Endothelial cell (in vitro differentiated cells): ENCODE measurements at places on chromosomes 1 and 21. TPM values are rescaled to one million over a fixed set of nuclear protein-coding genes. Genes with fewer than 3 reads are reported as not detected.

GRCh38 chr1:221708076-221708571 lies 33.8 kb downstream of the DUSP10 start:
- DNase-seq: no peak

Gene UBL4B
- not detected for total RNA-seq

GRCh38 chr1:3464649-3465025 lies 10.2 kb downstream of the ARHGEF16 start:
- no peak for DNase-seq

GRCh38 chr1:166920561-166921475 lies 44.8 kb upstream of the TADA1 start:
- DNase-seq: peak; percentile 52

Gene OLFML2B
- total RNA-seq: 0.85 TPM

DNA sequence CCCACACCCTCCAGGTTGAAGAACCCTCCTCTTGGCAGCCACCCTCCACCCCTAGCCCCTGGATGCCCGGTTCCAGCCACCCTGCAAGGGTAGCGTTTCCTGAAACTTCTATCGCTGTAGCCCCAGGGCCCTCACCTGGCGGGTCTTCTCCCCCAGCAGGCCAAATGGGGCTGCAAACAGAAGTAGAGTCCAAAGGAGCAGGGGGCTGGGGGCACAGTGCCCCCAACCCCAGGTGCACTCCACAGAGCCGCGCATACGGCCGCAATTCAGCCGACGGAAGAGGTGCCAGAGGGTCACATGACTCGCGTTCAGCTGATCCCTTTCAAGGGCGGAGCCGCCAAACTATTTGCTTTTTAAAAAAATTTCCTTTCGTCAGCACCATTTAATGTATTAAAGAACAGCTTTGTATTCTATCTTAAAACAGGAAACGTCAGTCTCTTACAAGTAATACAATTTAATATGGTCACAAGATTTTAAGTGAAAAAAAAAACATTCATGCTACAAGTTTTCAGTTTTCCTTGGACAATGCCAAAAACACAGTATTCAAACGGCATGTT lies at the start of gene GLMP:
TSS of gene GLMP (minus strand) at position 289 of the 557 bp plus-strand sequence. CDS start at position 255, 34 bp downstream.
- peak; percentile 40 for DNase-seq

Gene ARHGEF19
- total RNA-seq: 14.0 TPM

GRCh38 chr1:153535242-153536011 lies at the start of gene S100A6:
Gene S100A6, minus strand, starts transcription at chr1:153535991. Its CDS starts 652 bp downstream, at chr1:153535339.
- no peak for DNase-seq

Gene PADI4
- not detected for total RNA-seq

DNA sequence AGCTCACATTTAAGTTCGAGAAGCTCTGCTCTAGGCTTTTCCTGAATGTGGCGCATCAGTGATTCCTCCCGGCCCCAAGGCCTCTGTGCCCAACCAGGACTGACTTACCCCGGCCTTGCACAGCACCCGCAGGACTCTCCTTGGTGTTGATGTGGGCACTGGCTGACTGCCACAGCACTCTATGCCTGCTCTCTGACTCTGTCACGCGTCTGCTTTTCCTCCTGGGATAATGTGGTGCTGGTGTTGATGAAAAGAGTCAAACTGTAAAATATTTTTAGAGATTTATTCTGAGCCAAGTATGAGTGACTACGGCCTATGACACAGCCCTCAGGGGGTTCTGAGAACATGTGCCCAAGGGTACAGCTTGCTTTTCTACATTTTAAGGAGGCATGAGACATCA lies 15.5 kb upstream of the SLC2A5 start:
- DNase-seq: no peak

Gene TRIM63
- total RNA-seq: not detected

- DNase-seq: no peak
These were observed 17.5 kb upstream of the RAB4A start for GRCh38 chr1:229253151-229253974.

Gene HSPB7
- total RNA-seq: not detected

DNA sequence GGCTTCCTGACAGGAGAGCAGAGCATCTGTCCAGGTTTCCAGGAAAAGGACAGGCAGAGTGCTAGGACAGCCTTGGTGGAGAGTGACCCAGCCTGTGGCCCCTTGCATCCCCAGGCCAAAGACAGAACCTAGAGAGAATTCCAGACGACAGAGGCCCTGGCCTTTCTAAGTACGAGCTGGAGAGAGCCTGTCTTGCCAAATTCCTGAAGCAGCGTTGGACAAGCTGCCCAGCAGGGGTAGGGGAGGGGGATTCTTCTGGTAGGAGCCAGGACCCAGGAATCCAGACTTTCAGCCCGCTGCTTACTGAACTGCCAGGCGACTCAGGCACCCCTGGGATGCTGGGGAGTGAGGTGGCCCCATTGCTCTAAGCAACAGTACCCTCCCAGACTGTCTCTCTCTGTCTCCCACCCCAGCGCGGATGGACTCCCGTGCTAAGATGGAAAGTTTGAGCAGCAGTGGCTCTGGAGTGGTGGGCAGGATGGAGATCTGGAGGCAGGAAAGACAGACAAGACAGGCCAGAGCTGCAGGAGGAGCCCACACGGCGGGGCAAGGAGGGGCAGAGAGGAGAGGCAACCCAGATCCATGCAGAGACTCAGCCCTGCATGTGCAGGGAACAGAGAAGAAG lies 8.8 kb upstream of the PEAR1 start:
- DNase-seq: no peak

GRCh38 chr1:62904856-62905225 lies 120.9 kb downstream of the ATG4C start:
- DNase-seq: no peak

Gene CFAP141
- total RNA-seq: not detected

GRCh38 chr1:125065821-125066180 lies 3881.0 kb downstream of the SRGAP2C start:
- no peak for DNase-seq

GRCh38 chr1:235525314-235525713 lies 21.1 kb upstream of the B3GALNT2 start:
- no peak for DNase-seq

DNA sequence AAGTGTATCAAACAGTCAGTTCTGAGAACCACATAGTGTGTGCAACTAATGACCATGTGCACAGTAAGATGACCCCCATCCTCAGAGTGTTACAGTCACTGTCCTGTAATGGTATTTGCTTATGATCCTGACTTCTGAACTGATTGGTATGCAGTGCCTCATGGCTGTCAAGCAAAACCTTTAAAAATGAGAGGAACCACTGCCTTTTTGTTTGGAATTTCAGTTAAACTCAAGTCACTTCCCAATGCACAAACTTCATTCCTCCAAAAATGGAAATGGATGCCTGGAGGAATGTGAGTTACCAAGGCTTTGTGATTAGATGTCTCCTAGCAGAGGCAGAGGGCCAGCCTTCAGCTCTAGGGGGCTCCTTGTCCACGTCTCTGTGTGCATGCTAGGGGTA lies 10.5 kb downstream of the C1orf198 start:
- no peak for DNase-seq

DNA sequence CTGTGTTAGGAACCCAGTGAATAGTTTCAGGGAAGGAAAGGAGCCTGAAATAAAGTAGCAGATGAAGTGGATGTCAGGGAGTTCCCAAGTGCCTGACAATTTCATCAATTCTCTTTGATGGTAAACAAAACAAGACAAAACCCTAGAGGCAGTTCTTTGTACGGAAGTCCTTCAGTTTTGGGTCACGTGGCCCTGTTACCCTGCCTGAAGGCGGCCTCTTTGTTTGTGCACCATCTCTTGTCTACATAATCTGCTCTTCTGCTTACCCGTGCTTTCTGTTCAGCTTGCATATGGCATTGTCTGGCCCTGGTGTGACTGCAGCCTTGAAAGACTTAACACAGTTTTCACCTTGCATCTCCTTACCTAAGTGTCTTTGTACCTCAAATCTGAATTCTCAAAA lies 166.7 kb upstream of the DUSP10 start:
- DNase-seq: no peak

DNA sequence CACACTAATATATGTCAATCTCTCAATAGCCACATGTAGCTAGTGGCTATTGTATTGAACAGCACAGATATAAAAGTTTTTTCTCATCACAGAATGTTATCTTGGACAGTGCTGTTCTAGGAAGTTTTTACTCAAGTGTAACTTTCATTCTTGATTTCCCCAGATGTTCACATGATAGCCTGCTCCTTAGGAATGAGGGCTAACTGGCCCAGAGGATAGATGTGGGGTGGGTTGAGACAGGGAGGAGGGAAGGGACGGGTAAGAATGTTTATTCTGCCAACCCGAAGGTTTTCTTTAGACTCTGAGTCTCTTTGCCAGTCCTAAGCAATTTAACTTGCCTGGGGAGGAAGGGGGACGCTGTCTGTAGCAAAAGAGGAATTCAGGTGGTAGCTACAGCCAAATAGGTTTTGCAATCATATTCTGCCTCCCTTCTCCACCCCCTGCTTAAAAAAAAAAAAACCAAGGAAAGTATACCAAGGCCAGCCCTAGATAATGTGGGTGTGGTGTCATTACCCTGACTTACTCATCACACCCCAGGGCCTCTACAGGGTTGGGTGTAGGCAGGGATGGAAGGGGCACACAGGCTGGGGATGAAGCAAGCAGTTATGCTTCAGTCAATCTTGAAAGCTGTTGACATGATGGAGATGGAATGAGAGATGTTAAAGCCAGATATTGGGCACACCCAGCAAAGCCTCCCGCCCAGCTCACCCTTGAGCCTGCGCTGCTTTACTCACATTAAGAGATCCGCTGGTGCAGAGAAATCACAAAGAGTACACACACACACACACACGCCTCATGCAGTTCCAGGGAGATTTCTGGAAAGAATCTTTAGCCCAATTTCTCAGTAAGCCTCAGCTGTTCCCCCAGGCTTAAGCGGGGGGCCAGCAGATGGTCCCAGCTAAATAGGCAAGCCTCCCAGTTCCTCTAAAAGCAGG lies 59.9 kb downstream of the PLXNA2 start:
- DNase-seq: no peak

- no peak for DNase-seq
These were observed 146.9 kb downstream of the AJAP1 start for GRCh38 chr1:4801192-4801924.

Gene APCS
- total RNA-seq: not detected

DNA sequence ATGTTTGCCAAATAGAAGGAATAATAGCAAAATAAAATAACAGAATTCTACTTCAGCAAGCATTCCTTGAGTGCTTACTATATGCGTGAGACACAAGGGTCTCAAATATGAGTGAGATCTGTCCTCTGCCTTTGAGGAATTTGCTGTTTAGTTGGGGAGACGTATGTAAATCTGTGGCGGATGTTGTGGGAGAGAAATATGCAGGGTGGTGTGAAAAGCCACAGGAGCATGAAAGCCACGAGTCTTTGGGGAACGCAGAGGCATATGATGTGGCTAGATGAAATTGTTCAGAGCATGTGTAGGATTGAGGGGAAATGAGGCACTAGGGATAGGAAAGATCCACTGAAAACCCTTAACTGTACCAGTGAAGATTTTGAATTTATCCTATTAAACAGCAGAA lies 244.4 kb downstream of the PBX1 start:
- DNase-seq: no peak

- DNase-seq: no peak
These were observed 121.1 kb upstream of the ADAR start for GRCh38 chr1:154729031-154729442.

- DNase-seq: no peak
These were observed 143.5 kb downstream of the GRIK3 start for GRCh38 chr1:36890776-36891175.

DNA sequence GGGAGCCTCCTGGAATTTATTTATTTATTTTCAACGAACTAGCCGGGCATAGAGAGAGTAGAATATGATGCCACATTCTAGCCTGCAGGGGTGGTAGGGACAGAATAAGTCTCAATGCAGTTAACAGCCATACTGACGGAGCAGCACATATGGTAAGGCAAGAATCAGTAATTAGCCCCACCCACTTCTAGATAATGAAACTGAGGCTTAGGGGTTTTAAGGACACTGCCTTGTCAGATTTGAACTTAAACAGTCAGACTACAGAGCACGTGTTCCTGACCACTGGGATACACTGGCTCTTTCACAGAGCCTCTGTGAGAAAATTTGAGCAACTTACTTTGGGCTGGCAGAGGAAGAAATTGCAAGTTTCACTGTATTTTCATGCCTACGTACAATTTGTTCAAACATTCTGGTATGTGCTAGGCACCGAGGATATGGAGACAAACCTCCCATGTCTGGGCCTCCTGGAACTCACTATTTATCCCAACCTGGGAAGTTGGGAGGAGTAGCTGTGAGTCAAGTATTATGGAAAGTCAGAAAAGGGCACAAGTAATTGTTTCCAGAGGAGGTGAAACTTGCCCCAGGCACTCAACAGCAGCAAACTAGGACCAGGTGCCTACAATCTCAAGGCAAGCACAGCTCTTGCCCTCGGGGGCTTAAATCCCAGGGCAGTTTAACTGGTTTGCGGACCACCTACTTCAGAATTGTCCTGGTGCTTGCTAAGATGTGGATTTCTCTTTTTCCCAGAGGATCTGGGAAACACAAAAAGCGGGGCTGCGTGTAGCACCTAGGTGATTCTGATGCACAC lies 1.6 kb upstream of the CLIC4 start:
- no peak for DNase-seq

Gene NPPA
- total RNA-seq: not detected

Gene S100A5
- not detected for total RNA-seq

Gene FABP3
- total RNA-seq: 1.1 TPM

DNA sequence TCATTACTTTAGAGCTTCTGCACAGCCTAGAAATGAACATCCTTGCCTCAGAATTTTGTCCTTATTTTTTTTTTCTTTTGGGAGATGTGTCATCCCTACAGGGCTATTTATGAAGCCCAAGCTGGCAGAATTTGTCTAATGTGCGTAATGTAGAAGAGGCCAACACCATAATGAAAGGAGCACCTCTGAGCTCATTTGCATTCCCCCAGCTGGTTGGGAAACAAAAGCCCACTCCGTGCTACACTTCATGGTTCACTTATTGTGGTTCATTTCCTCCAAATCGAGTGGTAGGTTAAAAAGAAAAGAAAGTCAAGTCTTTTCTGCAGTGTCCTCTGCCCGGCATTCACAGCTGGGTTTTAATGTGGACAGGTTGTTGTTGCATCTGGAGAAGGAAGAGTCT lies 73.5 kb downstream of the KAZN start:
- DNase-seq: no peak

GRCh38 chr1:156146769-156147405 lies 6.5 kb upstream of the SEMA4A start:
- no peak for DNase-seq

DNA sequence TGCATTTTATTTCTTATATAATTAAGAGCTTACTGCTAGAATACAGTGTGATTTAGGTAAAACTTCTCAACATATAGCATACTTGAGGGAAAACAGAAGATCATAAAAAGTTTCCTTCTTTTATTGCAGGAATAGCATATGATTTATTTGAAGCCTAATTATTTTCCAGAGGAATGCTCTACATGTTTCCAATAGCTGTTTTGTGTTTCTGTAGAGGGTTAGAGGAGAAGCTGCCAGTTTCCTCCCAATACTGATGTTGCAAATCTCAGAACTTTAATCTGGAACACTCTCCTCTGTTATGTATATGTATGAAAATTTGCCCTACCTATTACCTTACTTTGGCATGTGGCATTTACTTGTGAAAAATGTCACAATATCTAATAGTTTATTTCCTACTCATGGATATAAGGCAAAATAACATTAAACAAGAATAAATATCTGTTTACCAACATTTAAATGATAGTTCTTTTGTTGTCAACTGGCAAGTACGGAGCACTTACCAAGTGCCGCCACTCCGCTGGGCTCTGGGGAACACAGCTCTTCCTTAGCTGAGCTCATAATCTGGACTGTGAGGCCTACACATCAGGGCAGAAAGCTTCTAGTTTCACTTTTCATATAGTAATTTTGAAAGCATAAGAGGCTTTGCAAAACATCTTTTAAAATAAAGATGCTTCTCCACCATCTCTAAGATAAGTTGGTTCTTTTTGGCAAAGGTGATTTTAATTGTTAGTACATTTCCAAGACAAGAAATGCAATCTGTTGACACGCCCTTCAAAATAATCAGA lies 239.8 kb upstream of the C1orf105 start:
- no peak for DNase-seq

GRCh38 chr1:229047840-229048620 lies 222.9 kb upstream of the RAB4A start:
- no peak for DNase-seq
